ENCODE measurements at places on chromosomes 5 and 9.

DNA sequence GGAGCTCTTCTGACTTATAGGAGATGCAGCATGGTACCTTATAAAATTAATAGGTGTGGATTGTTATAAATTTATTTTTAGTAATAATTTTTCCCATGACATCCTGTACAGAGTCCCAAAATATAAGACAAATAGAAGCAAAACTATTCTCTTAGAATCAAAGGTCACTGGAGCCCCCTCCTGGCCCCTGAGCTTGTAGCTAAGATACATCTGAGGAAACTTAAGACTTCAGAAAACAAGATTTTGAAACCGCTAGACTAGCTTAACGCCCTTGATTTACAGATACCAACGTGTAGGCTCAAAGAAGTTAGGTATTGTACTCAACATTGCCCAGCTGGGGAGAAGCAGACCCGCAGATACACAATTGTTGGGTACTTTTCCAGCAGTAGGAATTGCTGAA lies 45.7 kb upstream of the KCNN2 start:
- no peak for DNase-seq

DNA sequence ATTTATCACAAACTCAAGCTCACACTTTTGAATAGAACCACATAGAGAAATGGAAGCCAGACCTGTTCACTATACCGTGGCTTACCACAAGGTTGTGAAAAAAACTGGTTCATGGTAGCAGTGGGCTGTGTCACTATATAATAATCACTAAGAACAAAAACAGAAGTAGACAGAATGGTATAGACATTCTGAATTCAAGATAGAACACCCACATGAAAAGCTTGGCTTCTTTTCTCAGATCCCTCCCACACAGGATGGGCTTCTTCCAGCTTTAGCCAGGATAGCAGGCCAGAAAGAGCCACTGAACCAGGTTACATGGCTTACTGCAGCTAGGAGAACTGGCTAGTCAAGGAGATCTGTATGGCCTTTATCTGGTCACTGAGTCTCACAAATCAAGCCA lies 6.1 kb upstream of the NRG2 start:
- DNase-seq: no peak

- no peak for DNase-seq
Observed at GRCh38 chr5:166719991-166720390, 1571.5 kb upstream of the WWC1 start.

- no peak for DNase-seq
Observed at GRCh38 chr9:137095664-137096517, 9.1 kb downstream of the MAN1B1 start.

- DNase-seq: no peak
Observed at GRCh38 chr5:62001640-62002039, 304.4 kb upstream of the KIF2A start.

DNA sequence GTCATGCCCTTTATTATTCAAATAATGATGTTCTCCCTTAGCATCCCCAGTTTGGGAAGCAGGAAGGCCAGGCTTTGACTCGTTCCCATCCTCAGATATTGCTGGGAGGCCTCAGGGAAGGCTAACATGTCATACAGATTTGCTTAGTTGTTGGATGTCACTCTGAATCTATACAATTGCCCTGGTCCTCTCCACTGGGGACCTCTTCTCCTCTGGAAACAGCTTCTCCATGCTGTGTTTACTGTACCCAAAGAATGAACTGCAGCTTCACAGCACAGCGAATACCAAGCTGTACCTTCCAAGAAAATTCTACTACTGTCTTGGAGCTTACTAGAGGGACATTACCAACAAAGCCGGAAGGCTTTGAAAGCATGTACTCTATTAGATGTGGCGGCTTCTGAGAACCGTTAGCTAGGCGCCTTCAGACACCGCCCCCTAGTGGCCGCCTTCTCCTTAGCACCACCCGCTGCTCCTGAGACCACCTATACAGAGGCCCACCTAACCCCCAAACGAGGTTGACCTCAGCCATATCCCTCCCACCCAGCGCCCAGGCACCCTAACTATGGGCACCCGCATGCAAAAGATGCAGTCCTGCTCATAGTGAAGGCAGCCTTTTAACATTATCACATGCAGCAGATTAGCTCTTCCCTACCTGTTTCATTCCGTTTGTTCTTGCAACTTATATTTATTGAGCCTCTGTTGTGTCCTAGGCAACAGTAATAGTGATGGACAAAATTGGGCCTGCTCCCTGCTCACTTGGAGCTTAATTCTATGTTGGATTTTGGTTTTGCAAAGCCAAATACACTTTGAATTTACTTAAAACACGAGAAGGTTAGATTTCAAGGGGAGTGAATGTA lies 34.9 kb upstream of the FOXI1 start:
- no peak for DNase-seq

DNA sequence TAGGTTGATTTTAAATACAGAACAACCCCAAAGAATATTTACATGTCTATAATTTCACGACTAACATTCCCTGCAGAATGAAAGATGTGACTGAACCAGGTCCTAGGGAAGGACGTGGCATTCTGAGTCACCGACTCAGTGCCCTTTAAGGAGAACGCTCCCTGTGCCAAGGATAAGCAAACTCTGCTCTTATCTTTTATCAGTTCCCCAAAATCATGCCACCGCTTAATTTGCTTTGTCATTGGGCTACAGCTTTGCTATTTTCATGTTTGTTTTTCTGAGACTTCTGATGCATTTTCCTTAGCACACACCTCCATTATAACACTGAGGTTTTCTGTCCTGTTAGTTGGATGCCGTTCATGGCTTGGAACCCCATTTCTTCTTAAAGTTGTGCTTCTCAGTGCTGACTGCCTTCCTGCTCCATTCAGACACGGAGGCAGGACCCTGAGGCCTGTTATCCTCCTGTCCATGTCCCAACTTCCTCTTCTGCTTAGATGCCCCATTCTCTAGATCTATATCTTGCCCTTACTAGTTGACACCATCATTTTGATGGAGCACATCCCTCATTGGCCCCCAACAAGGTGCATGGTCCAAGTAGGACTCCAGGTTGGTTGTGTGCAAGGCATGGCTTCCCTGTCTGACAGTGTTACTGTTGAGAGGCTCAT lies 11.2 kb upstream of the SEMA4D start:
- no peak for DNase-seq

DNA sequence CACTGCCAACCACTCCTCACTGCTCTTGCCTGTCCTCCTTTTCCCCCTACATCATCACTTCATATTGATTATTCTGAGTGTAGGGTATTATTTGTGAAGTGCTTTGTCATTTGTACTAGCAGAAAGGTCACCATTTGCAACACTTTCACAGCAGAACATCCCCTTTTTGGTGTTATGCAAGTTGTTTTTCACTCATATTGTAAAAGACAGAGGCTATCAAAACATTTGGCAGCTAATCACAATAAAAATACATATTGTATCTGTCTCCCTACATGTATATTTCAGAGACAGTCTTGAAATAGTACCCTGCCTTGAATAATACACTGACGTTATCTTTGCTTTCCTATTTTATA lies 82.3 kb downstream of the ANXA1 start:
- no peak for DNase-seq

Data from HFF-Myc (cell line).